ENCODE measurements at places on chromosomes 13 and 19.

- peaks cover 10% of the 10 kb centered on the region for H3K27me3 ChIP-seq
- no peaks in the 10 kb centered on the region for H3K36me3 ChIP-seq
- DNase-seq: peak; percentile 40
- H3K27ac ChIP-seq: no peak overlapping the region
Measured at GRCh38 chr13:112967686-112968379, 1.2 kb upstream of the MCF2L start.

DNA sequence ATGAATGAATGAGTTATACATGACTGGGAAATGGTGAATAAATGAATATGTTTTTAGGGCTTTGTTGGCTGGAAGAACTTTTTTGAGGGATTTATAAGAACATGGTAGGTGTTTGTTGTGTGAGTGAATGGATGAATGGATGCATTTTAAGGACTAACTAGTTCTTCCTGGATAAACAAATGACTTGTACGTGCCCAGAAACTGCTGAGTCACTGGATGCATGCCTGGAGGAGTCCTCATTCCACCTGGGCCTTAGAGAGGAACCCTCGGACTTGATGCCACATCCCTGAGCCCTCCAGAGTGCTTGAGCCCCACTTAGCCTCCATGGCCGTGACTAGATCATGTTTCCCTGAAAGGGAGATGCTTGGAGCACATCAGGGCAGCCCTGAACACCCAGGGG lies 153.4 kb downstream of the DPF1 start:
- no peak overlapping the region for H3K27ac ChIP-seq
- H3K4me3 ChIP-seq: no peak overlapping the region
- H3K4me1 ChIP-seq: no peaks in the 10 kb centered on the region

GRCh38 chr19:2619076-2619475 lies 83.4 kb downstream of the GNG7 start:
- no peak for DNase-seq
- H3K4me3 ChIP-seq: no peak overlapping the region
- no peaks in the 10 kb centered on the region for H3K27me3 ChIP-seq
- H3K36me3 ChIP-seq: no peaks in the 10 kb centered on the region

DNA sequence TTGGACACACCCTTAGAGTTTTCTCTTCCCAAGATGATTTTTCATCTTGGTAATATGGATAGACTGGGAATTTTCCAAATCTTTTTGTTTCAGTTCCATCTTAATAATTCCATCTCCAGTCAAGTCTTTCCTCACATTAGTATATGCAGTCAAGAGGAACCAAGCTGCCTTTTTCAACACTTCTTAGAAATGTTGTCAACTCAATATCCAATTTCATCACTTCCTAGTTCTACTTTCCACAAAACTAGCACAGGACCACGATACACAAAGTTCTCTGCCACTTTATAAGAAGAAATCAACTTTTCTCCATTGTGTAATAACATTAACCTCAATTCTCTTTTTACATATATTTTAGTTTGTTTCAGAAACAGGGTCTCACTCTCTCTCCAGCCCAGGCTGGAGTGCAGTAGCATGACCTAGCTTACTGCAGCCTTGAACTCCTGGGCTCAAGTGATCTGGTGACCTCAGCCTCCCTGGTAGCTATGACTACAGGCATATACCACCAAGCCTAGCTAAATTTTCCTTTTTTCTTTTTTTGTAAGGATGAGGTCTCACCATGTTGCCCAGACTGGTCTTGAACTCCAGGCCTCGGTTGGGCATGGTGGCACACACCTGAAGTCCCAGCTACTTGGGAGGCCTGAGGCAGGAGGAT lies 15.5 kb downstream of the ZNF443 start:
- no peaks in the 10 kb centered on the region for H3K27me3 ChIP-seq
- no peak for DNase-seq
- H3K4me1 ChIP-seq: no peaks in the 10 kb centered on the region
- no peak overlapping the region for H3K4me3 ChIP-seq
- H3K27ac ChIP-seq: no peak overlapping the region
